ENCODE measurements at places on chromosomes 1 and 21.

DNA sequence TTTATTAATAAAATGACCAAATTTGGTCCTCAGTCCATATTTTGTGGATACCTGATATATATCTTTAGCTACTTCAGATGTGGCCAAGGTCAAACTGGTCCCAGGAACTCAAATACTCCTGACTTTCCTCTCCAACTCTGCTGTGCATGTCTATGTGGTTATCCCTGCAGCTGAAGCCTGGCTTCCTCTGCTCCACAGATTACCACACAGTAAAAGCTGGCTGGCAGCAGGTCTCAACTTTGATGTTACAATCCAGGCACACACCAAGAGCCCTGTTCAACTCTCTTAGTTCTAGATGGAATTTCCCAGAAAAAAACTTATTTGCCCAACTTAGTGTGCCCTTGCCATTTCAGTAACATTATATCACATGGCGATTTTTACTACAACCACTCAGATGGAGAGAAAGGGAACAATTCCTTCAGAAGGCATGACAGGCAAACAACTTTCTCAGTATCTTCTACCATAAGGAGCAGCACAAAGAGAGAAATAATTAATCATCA, 479.5 kb downstream of the PLPP3 start:
- no peak for DNase-seq

GRCh38 chr1:204617256-204618147, 68.0 kb downstream of the LRRN2 start:
- no peak for DNase-seq

DNA sequence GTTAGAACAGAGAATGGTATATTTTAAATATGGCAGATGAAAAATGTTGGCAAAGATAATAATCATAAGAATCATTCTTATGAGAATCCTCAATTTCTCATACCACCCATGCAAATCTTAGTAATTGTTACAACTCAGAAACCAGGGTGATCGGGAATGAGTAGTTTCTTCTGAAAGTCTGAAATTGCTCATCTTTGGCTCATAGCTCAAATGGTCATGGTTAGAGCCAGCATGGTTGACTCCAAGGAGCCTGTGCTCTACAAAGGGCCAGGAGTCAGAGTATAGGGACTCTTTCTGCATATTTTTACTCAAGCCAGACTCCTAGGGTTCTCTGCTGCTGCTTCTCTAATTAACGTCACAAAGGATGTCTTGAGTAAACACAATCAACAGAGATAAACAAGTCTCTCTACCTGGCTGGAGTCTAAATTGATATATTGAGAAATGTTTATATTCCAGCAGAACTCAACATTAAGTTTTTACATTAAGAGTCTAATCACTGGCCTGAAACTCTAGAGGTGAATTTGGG, 1.9 kb upstream of the ETV3 start:
- DNase-seq: no peak

DNA sequence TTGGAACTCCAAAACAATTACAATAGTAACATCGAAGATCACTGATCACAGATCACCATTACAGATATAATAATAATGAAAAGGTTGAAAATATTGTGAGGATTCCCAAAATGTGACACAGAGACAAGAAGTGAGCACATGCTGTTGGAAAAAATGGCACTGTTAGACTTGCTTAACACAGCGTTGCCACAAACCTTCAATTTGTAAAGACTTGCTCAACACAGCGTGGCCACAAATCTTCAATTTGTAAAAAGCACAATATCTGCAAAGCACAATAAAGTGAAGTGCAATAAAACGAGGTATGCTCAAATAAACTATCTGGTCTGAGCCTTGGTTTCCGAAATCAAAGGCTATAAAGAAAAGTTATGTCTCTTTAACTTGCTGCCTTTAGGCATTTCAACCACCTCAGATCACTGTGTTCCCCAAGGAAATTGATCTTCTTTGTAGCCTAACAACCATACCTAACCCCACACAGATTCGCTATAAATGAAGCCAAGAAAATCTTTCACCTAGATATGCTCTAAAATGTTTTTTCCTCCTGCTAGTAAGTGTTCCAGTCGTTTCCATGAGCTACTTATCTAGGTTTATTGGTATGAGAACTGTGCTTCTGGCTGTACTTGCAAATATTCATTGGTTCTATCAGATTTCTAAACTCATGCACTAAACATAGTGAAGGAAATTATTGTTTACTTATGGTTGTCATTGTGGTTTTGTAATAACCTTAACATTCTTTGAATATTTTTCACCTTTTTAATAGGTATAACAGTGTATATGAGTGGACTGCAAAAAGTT, 13.1 kb upstream of the LPGAT1 start:
- no peak for DNase-seq

- no peak for DNase-seq
These were observed 26.7 kb upstream of the DUSP10 start for GRCh38 chr1:221768444-221769066.

DNA sequence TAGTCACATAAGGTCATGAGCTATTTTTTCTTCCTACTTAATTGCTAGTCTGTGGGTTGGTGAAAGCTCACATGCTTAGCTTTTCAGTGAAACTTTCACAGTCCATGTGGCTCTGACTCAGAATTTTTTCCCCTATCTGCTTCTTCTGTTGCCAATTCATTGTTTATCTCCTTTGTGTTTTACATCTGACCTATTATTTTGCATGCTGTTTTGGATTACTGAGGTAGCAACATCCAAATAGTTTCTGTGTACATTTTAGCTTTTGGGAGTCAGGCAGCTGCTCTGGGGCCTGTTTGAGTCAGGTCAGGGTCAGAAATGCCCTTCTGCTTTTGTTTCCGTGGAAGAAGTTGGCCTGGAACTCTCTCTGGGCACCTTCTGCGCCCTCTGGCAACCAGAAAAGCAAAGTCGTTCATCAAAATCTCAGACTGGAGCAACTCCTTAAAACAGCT, 40.0 kb downstream of the ROR1 start:
- no peak for DNase-seq

DNA sequence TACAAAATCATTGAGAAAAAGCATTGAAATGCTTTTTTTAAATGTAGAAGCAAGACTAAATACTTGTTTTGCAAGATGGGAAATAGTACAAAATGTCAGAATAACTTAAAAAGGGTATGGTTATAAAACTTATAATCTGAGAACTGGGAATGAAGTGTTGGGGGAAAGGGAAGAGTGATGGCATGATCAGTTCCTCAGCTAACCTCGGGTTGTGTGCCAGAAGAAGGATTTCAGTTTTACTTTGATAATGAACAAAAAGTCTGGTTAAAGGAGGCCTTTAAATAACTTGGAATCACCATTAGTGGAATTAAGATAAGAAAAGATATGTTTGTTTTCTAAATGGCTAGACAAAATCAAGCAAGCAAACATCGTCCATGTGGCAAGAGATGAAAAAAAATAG, 20.7 kb downstream of the NEK7 start:
- DNase-seq: no peak

GRCh38 chr21:32348604-32349332, 44.0 kb downstream of the URB1 start:
- no peak for DNase-seq

DNA sequence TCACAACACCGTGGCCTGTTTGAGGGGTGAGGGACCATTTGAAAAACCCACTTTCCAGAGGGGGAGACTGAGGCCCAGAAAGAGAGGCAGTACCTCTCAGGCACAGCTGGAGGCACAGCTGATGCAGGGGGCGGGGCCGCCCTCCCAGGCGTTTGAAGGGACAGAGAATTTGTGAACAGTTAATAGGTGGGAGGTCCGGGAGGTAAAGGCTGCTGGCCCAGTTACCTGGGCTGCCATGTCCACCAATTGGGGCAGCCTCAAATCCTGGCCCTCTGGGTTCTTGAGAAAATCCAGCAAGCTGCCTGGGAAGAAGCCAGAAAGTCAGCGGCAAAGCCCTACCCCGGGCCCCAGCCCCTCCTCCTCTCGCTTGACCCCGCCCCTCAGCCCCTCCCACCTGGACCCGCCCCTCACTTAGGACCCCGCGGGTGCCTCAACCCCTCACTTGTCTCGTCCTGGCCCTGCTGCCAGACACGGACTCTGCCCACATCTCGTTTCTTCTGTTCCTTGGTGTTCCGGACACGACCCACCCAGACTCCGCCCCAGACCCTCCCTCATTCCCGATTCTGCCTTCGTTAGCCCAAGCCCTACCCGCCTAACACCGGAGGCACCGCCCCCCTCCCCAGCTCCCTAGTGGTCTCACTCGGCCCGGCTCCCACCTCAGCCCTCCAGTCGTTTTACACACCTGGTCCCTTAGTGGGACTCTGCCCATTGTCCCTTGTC, 10.8 kb upstream of the AHDC1 start:
- DNase-seq: no peak

- DNase-seq: no peak
These were observed 1.9 kb downstream of the AMPD2 start for GRCh38 chr1:109621379-109622136.

DNA sequence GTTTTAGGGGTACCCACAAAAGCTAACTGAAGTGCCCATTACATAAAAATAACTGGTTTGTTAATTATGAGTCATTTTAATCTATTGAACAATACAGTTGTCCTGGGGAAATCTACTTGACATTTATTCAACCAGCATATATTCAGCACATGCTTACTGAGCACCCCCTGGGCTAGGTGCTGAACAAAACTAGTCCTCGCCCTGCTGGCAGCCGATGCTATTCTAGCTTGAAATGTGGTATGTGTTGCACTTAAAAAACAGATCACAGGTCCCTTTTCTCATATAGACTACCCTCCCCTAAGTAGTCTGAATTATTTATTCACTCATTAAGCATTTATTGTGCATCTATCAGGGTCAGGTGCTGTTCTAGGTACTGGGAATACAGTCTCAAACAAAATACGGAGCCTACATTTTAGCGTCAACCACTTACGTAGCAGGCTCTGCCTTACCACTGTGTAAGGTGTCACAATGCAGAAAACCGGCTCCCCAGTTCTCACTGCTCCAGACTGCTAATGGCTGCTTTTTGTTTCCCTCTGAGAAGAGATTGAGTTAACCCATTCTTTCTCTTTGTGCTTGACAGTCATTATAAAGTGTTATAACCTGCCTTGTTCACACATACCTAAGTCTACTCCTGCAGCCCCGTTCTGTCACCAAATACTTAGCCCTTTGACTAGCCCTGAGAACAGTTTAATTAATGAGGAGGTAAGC, 57.1 kb downstream of the ADCY10 start:
- no peak for DNase-seq

DNA sequence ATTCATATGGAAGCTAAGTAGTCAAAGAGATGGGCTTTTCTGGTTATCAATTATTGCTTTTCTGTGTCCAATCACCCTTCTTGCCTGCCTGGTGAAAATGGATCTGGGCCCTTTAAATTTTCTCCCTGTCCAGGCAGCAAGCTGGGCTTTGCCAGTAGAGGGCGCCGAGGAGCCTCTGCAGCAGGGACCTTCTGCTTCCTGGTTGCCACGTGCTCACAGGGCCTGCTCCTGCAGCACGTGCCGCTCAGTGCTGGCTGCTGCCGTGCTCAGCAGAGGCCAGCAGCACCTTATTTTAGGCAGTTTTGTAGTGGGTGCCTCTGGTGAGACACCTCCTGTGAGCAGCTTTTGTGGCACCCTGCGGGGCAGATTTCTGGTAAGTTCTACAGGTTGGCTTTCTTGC, 4.0 kb downstream of the ACTL8 start:
- DNase-seq: no peak

DNA sequence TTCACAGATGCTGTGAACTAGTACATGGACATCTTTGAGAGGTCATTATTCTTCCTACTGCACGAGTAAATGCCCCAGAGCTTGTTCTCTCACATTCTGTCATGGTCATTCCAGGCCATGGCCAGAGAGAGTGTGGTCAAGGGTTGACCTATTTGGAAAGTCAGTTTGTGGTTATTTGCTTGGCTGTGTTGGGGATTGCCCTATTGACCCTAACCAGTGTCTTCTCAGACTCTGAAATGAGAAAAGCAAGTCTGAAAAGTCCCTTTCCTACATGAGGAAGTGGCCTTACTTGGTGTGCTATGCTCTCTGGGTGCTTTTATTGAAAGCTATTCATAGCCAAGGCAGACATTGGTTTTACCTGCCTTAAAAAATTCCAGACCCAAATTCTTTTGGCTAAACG, 26.6 kb downstream of the CLIC6 start:
- no peak for DNase-seq

GRCh38 chr1:191892716-191893115, 265.5 kb upstream of the RGS18 start:
- no peak for DNase-seq

DNA sequence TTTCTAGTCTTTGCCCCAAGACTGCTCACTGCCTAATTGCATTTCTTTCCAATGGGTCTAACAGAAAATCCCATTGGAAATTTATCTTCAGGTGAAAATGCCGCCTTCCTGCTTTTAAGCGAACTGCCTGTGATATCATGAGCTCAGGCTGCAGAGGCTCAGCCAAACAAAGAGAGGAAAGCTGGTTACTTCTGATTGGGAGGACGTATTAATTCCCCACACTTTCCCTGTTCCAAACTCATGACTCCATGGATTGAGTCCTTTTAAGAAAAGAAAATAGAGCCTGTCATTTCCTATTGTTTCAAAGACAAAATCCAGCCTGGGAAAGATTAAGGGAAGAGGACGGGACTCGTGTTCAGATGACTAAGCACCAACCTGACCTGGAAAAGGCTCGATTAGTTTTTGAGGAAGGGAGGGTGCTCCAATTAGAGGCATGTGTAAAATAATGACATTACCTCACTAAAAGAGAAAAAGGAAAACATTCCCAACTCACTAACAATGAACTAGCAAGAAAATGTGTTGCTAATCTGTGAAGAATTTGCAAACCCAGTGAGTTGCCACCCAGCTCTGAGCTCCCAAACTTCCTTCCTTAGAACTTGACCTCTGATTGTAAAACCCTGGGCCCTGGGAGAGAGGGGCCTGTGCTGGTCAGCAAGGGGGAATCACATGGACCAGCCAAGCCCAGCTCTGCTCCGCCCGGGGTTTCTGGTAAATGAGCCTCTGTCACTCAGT, 61.2 kb downstream of the TCP10L start:
- DNase-seq: no peak

DNA sequence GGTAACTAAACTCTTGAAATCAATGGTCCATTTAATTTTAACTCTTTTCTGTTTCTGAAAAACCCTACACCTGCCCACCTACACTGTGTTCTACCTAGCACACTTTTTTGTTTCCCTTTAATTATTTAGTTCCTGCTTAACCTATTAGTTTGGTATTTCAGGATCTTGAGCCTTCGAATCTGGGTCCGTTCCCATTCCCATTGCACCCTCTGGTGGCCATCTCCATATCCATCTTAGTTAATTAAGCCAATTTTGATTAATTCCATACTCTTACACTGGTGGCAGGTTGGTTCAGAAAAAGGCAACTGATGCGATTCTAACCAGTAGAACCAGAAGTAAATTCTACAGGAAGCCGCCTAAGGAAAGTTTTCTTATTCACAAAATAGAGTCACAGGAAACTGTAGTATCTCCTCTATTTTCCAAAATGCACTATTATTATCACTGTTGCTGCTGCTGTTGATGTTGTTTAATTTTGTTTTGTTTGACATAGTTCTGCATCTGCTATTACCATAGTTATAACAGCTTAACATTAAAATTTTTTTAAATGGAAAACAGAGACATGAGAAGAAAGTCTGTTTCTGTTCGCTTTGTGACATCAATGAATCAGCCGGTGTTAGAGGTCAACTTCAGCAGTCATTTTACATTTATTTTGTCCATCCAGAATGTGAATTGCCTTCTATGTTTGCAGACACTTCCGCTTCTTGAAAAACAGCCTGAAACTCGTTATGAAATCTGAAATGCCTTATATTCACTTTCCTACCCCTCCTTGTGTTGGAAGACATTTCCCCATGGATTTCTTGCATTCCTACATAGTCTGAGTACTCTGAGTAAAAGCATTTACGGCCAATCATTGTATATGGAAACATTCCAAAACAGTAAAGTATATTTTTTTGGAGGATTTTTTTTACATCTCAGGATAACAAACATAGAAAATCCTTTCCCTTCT, 115.5 kb upstream of the NCAM2 start:
- DNase-seq: no peak

- DNase-seq: no peak
These were observed 184.7 kb upstream of the SGIP1 start for GRCh38 chr1:66349242-66349641.

All from left renal pelvis (tissue), 4 donors.